Neuronal stem cell (in vitro differentiated cells): ENCODE measurements at places on chromosomes 2 and 18.

- no peak for DNase-seq
Observed at GRCh38 chr2:102442967-102443828, 20.2 kb downstream of the IL18RAP start.

DNA sequence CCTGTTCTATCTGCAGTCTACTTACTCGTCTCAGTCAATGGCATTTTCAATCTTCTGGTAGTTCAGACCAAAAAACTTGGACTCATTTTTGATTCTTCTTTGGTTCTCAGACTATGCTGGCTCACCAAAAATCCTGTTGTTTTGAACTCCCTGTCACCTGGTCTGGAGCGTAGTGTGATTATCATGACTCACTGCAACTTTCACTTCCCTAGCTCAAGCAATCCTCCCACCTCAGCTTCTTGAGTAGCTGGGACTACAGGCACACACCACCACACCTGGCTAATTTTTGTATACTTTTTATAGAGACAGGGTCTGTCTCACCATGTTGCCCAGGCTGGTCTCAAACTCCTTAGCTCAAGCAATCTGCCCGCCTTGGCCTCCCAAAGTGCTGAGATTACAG lies 163.3 kb upstream of the CDH7 start:
- DNase-seq = no peak

- DNase-seq = peak; percentile 44
Observed at GRCh38 chr2:154623819-154624218, 74.7 kb upstream of the KCNJ3 start.

GRCh38 chr2:24597181-24597870 lies 106.3 kb downstream of the NCOA1 start:
- no peak for DNase-seq

- DNase-seq = no peak
Observed at GRCh38 chr2:55120634-55121359, 70.5 kb upstream of the RTN4 start.

- DNase-seq = no peak
Observed at GRCh38 chr2:127293386-127293747, 577 bp downstream of the ERCC3 start.

GRCh38 chr2:228866781-228867180 lies 404.3 kb downstream of the PID1 start:
- no peak for DNase-seq

GRCh38 chr2:29269095-29269764 lies 154.0 kb downstream of the CLIP4 start:
- DNase-seq = no peak

DNA sequence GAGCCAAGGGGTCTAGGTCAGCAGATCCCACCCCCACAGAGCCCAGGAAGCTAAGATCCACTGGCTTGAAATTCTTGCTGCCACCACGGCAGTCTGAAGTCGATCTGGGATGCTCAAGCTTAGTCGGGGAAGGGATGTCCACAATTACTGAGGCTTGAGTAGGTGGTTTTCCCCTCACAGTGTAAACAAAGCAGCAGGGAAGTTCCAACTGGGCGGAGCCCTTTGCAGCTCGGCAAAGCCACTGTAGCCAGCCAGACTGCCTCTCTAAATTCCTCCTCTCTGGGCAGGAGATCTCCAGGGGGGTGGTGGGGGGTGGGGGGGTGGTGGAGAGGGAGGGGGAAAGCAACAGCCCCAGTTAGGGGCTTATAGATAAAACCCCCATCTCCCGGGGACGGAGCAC lies 419.5 kb downstream of the NUP35 start:
- DNase-seq = no peak

DNA sequence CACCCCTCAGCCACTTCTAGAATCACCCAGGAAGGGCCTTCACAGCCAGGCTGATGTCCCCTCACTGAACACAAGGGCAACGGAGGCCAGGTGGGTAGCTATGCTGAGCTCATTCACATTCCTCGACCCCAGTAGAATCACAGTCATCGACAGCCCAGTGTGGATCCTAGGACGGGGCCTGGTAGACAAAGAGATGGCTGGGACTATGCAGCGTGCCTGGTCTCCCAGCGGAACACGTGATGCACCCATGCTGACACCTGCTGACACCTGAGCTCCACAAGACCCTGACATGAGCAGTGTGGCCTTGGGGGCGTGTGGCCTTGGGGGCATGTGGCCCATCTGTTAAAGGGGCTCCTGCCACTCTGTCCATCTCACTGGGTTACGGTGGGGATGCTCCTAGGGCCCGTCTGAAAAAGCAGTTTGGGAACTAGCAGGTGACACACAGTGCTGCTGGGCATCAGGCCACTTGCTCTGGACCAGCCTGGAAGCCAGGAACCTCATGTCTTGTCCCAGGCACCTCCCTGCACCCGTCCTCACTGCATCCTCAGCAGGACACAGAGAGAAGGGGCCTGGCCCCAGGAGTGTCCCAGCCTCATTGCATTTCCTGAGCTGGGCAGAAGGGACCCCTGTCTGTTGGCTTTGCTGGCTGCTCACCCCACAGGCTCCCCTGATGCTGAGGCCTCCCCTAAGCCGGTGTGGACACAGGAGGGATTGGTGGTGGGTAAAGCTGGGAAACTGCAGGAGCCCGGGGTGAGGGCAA lies 9.7 kb downstream of the ECEL1 start:
- no peak for DNase-seq

- no peak for DNase-seq
Observed at GRCh38 chr2:233772583-233772982, 5.5 kb upstream of the MROH2A start.

- no peak for DNase-seq
Observed at GRCh38 chr18:31830686-31831085, 70.0 kb upstream of the SLC25A52 start.

DNA sequence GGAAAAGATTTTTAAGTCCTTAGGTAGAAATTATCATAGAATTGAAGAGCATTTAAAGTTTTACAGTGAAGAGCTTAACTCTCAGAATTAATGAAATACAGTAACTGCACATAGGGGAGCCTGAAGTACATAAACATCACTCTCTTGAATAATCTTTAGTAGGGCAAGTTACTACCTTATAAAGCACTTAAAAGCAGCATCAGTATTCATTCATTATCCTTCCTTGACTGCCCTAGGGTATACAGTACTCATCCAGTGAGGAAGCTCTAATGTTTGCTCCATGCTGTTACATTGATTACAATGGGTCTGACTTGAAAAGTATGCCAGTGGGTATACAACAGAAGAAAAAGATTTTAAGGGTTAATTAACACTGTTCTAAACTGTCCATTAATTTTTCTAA lies 66.5 kb downstream of the ATF2 start:
- no peak for DNase-seq

- no peak for DNase-seq
Observed at GRCh38 chr2:54030396-54030741, 59.6 kb upstream of the PSME4 start.

DNA sequence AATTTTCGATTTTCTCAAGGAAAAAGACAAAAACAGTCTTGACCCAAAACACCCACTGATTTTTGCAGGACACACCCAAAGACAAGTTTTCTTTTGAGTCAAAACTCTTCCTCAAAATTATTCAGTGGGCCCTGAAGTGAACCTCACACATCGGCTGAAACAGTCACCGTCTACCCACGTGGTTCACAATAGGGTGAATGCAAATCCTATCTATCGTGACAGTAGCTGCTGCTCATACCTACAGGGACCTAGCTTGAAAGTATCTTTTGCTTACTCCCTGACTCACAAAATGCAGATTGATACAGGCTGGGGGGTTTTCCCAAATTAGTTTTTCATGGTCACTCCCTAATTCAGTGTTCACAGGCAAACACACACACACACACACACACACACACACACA lies 10.7 kb upstream of the CD226 start:
- DNase-seq = no peak

DNA sequence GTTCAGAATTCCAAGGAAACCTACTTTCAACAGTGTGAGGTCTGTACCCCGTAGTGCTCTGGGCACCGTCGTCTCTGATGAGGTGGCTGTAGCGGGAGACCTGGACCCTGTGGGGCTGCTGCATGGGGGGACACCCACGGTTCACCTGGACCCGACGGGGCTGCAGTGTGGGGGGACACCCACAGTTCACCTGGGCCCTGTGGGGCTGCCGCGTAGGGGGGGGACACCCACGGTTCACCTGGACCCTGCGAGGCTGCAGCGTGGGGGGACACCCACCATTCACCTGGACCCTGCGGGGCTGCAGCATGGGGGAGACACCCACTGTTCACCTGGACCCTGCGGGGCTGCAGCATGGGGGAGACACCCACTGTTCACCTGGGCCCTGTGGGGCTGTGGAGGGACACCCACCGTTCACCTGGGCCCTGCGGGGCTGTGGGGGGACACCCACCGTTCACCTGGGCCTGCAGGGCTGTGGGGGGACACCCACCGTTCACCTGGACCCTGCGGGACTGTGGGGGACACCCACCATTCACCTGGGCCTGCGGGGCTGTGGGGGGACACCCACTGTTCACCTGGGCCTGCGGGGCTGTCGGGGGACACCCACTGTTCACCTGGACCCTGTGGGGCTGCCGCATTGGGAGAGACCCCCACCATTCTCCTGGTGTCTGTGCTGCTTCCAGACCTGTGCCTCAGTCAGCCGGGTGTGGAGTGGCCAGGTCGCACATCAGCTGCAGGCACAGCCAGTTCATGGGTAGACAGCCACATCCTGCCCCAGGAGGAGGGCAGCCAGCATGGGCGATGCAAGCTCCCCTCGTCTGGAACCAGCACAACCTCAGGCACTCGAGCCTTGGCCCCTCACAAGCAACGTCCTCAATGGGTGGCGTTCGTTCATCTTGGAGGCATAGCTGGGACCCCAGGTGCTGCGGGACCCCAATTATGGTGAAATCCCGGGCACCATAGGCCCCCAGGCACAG lies 114.5 kb downstream of the TMEM18 start:
- DNase-seq = no peak

GRCh38 chr2:7609974-7610373 lies 692.8 kb downstream of the RNF144A start:
- no peak for DNase-seq

GRCh38 chr2:28119631-28120030 lies 229.1 kb downstream of the BABAM2 start:
- DNase-seq = no peak

DNA sequence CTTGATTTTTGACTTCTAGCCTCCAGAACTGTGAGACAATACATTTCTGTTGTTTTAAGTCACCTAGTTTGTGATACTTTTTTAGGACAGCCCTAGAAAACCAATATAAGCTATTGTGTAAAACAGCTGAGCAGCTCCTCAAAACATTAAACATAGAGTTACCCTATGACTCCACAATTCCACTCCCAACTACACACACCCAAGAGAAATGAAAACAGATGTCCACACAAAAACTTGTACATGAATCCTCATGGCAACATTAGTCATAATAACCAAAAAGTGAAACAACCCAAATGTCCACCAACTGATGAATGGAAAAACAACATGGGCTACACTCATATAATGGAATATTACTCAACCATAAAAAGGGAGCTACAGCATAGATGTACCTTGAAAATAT lies 32.6 kb downstream of the TNS1 start:
- DNase-seq = no peak

GRCh38 chr18:35071819-35072247 lies 30.6 kb downstream of the MAPRE2 start:
- DNase-seq = no peak

GRCh38 chr18:77984833-77985232 lies 735.2 kb downstream of the GALR1 start:
- DNase-seq = no peak

- no peak for DNase-seq
Observed at GRCh38 chr2:151197184-151198108, 64.2 kb downstream of the RBM43 start.

GRCh38 chr2:19426941-19427340 lies 68.5 kb upstream of the OSR1 start:
- no peak for DNase-seq

- no peak for DNase-seq
Observed at GRCh38 chr2:73642338-73643018, at the start of gene NAT8. NAT8 (minus strand) TSS chr2:73642422; CDS start chr2:73641628, 794 bp downstream.

DNA sequence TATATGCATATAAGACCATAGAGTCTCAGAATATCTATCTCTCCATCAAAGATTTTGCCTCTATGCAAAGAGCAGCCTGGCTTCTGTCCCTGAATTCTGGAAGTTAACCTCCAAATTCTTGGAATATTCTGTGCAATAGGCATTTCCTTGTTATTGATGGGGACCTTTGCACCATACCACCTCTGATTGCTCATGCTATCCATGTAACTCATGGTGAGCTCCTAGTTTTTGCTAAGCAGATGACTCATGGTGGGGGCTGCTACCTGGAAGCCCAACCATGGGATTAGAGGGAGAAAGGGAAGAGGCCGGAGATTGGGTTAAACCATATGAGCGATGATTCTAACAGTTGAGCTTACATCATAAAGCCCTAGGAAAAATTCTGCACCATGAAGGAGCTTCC lies 310.2 kb upstream of the FIGN start:
- no peak for DNase-seq

GRCh38 chr2:168272225-168272624 lies 24.8 kb upstream of the STK39 start:
- DNase-seq = no peak

- DNase-seq = no peak
Observed at GRCh38 chr2:173806761-173807160, 158.4 kb downstream of the SP3 start.

- no peak for DNase-seq
Observed at GRCh38 chr2:126907671-126908070, 9.0 kb downstream of the TEX51 start.

DNA sequence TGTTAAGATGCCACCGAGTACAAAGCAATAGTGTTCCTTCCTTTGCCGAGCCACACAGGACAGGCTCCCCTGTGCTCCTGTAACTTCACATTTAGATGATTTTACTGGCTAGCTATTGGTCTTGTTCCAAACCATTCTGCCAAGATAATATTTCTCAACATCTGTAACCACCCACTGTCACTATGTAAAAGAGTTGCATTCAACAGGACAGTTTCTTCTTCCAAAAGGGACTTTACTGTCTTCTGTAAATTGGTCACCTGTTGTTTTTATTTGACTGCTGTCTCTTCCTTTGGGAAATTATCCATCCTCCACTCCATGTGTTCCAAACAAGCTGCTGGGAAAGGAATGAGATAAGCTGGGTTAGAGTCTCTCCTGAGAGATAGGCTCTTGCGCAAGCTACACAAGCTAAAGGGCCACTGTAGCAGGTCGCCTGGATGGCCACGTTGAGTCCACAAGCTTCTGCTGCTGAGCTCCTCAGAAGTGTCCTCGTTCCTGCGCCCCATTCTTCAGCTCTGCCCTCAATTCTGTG lies 14.4 kb upstream of the BZW1 start:
- no peak for DNase-seq

DNA sequence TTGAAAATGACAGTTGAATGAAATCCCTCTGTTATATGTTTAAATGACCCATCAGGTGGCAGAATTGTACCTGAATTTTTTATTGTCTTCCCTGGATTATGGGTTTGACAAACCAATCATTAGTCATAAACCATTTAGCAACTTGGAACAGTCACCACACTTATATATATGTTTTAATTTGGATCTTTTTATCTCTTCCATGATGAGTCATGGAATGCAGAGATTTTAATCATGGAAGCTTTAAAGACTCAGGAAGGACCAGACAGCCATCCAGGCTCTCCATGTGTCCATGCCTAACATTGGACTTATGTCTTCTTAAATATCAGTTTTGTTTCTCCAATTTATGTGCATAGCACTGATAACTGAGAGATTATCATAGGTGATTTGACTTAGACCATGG lies 188.3 kb upstream of the ZSWIM2 start:
- no peak for DNase-seq

GRCh38 chr2:95031076-95031725 lies 5.7 kb downstream of the MAL start:
- no peak for DNase-seq
